Endodermal cell (in vitro differentiated cells): ENCODE measurements at places on chromosomes 7 and 10.

DNA sequence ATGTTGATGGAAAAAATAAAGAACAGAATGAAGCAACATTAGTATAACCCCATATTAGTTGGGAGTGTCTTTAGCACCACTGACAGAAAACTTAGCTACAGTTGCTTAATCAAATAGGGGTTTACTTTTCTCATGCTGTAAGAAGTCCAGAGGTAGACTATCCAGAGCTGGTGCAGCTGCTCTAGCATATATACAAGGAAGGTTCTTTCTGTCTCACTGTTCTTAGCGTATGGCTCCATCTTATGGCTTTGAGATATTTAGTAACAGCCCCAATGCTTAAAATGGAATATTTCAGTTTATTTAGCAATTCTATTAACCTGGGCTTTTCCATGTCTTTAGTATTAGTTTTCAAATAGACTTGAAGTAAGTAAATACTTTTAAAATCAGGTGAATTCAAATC, 15.2 kb upstream of the WNT2 start:
- no peak for DNase-seq

- no peak for DNase-seq
These were observed 74.6 kb upstream of the FRMD4A start for GRCh38 chr10:14405076-14406065.

GRCh38 chr7:106565428-106565827, 95.5 kb downstream of the CCDC71L start:
- no peak for DNase-seq

- DNase-seq: no peak
These were observed 163.1 kb upstream of the AGR3 start for GRCh38 chr7:17044861-17045260.

- DNase-seq: no peak
These were observed 34.2 kb downstream of the SLC18A2 start for GRCh38 chr10:117275121-117275520.

DNA sequence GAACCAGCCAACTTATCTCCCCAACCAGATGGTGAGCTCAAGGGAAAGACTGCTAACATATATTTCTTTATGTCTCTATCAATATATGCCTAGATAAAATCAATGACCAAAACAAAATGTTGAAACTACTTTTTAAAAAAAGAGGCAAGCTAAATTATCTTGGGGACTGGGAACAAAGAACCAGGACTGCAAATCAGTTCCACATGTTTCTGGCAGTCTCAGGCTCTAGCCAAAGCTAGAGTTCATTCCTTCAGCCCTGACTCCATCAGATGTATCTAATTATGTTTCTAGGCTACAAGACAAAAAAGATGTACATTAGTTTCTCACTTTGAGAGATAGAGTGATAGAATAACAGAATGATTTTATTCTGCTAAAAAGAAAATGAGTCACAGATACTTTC, 1290.3 kb upstream of the SORCS1 start:
- no peak for DNase-seq

- no peak for DNase-seq
These were observed 22.3 kb downstream of the SMURF1 start for GRCh38 chr7:99121496-99122021.

- DNase-seq: no peak
These were observed 6.1 kb downstream of the DBF4 start for GRCh38 chr7:87882151-87882937.

GRCh38 chr10:24010436-24010970, 198.4 kb upstream of the KIAA1217 start:
- DNase-seq: no peak

- DNase-seq: no peak
These were observed 96.3 kb downstream of the COL13A1 start for GRCh38 chr10:69897999-69898398.

DNA sequence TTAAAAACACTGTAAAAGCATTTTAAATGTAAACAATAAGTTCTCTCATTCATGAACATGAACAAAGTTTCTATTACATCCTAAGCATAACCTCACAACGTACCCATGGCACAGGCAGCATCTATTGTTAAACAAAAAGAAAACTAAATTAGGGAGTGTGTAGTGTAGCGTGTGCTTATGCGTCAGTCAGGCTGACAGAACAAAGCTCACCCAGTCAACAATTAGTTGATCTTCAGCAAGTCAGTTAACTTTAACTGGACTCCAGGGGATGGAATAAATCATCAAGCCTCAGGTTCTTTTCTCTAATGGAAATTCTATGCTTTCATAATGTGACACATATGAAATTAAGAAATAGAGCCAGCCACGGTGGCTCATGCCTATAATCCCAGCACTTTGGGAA, 91.6 kb upstream of the ODAD2 start:
- DNase-seq: no peak

DNA sequence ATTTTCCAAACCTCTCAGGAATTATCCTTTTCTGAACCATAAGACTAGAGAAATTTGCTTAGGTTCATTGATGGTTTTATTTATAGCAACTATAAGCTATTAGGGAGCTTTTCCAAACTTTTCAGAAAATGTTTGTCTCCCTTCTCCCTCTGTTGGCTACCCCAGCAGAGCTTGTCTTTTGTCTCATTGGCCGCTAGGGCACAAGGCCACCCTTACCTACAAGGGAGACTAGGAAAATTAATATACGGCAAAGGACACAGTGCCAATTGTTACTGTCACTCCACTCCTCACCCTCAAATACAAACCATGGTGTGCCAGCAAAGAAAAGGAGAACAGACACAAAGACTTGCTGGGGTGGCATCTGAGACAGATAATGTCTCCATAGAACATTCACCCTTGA, 471.4 kb downstream of the XPNPEP1 start:
- no peak for DNase-seq

GRCh38 chr7:133619491-133619890, 366.6 kb downstream of the EXOC4 start:
- no peak for DNase-seq

DNA sequence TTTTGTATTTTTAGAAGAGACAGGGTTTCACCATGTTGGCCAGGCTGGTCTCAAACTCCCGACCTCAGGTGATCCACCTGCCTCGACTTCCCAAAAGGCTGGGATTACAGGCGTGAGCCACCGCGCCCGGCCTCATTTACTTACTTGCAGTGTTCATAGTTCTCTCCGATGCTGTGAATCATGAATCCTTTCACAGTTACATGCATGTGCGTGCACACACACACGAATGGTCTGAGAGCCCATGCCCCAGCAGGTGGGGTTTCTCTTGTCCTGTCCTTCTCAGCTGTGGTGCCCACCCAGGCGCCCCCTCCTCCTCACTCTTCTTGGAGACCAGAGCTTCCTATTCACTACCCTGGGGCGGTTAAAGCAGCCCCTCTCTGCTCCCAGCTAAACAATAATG, 50.6 kb downstream of the RBM17 start:
- no peak for DNase-seq

DNA sequence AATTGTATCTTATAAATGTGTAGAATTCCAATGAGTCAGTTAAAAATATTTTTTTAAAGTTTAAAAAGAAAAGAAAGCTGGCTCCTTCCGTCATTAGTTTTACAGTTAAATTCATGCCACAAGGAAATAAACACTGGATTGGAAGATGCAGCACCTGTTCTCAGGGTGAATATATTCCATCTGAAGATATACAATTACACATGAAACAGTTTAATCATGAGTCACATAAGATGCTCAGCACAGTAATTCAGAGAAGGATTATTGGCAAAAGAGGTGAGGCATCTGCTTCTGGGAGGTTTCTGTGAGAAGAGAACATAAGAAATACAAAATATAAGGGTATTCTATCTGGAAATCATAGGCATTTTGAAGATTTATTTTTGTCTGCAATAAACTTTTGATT, 376.5 kb upstream of the SORCS1 start:
- no peak for DNase-seq
